Naive thymus-derived CD4-positive, alpha-beta T cell (primary cell): ENCODE measurements at places on chromosomes 16 and 17. TPM values are rescaled to one million over a fixed set of nuclear protein-coding genes. Genes with fewer than 3 reads are reported as not detected.
A peak's percentile ranks its signal among the peaks of the same experiment; 100 is the strongest.

The KLHL36 gene
- 145 TPM for total RNA-seq

The MAF gene
- 54.6 and 56.4 TPM in 2 replicates for total RNA-seq

The APOH gene
- total RNA-seq = not detected

The HOXB4 gene
- total RNA-seq = 1.8 TPM

The CIBAR2 gene
- not detected in 2 replicates for total RNA-seq

The OR4D1 gene
- total RNA-seq = 2.5 TPM

The LPO gene
- 0.13 TPM for total RNA-seq

DNA sequence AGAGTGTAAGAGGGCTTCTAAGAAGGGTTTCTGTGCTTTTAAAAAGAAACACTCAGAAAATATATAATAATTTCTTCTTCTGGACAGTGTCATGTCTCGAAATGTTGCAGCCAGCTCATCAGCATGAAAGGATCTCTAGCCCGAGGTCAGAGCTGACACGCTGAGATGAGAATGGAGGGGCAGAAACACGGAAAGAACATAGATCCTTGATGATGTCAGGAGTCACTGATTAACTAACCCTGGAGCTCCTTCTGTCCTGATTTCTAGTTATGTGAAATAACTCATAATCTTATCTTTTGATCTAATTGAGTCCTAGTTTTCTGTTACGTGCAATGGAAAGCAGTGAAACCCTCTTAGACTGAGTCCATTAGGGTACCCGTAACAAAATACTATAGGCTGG, 10.3 kb upstream of the TOX3 start:
- H3K4me3 ChIP-seq = no peak overlapping the region
- no peaks in the 10 kb centered on the region for H3K4me1 ChIP-seq
- H3K27me3 ChIP-seq = no peaks in the 10 kb centered on the region
- no peak overlapping the region for H3K27ac ChIP-seq

DNA sequence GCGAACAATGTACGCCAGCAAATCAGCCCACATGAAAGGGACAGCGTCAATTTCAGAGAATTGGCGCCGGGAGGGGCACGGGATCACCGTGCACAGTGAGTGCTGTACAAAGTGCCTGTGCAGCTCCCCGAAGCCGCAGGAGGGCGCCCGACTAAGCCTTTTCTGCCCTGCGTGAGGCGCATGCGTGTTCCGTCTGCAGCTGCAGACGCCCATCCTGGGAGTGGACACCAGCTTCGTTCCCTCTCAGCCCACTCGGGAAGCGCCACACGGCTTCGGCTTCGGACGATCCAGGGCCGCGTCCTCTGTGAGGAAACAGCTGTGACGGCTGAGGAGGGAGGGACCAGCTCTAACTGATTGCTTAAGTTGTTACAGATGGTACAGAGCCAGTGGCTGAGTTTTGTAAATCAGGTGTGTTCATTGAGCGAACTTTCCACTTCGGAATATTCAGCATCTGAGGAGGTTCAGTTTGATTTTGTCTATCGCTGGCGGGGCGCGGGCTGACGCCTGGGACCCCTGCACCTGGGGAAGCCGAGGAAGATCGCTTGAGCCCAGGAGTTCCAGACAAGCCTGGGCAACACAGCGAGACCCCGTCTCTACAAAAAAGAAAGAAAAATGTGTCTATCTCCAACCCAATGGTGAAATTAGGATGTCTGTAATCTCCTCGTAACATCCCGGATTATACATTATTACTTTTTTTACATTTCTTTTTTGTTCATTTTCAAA, 15.4 kb upstream of the ZNF287 start:
- H3K4me1 ChIP-seq = peaks cover 5% of the 10 kb centered on the region
- H3K36me3 ChIP-seq = no peaks in the 10 kb centered on the region

DNA sequence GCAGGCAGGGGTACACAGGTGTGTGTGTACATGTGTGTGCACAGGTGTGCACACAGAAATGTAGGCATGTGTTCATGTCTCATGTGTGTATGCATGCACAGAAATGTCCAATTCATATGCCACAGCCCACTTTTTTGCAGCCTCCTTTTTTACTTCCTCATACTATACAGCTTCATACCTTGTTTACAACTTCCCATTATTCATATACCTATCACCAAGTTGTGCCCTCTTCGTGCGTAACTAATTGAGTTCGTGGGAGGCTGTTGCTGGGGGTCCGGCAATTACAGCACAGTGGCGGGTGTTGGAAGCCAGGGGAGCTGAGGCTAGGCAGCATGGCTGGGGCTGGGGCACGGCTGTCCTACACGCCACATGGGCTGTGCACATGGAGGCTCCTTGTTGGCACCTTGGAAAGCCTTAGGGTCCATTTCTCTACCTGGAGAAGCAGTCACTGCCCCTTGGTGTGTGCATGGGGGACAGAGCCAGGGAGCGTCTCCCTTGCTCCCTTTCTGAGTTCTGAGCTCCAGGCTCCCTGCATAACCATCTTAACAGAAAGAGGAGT, 266.7 kb downstream of the ENGASE start:
- no peak overlapping the region for H3K27ac ChIP-seq
- no peak overlapping the region for H3K4me3 ChIP-seq
- no peaks in the 10 kb centered on the region for H3K27me3 ChIP-seq
- no peaks in the 10 kb centered on the region for H3K36me3 ChIP-seq
- DNase-seq = no peak

DNA sequence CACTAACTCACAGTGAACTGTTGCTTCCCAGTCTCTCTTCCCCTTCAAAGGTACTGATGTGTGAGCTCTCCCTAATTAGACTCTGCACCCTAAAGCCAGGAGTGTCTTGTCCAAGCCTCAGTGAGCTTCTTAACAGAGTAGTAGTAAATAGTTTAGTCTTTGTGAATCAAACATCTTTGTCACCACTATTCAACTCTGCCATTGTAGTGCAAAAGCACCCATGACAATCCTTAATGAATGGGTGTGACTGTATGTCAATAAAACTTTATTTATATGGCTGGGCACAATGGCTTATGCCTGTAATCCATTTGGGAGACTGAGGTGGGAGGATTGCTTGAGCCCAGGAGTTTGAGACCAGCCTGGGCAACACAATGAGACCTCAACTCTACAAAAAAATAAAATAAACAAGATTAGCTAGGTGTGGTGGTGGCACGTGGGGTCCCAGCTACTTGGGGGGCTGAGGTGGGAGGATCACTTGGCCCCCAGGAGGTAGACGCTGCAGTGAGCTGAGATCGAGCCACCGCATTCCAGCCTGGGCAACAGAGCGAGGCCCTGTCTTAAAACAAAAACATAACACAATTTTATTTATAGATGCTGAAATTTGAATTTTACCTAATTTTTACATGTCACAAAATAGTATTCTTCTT, 45.5 kb upstream of the TNRC6A start:
- H3K4me1 ChIP-seq = no peaks in the 10 kb centered on the region
- no peaks in the 10 kb centered on the region for H3K36me3 ChIP-seq
- no peaks in the 10 kb centered on the region for H3K27me3 ChIP-seq

- no peak overlapping the region for H3K27ac ChIP-seq
- no peaks in the 10 kb centered on the region for H3K27me3 ChIP-seq
- H3K36me3 ChIP-seq = no peaks in the 10 kb centered on the region
- no peaks in the 10 kb centered on the region for H3K4me1 ChIP-seq
Observed at GRCh38 chr16:19265380-19265930, 20.1 kb upstream of the CLEC19A start.

DNA sequence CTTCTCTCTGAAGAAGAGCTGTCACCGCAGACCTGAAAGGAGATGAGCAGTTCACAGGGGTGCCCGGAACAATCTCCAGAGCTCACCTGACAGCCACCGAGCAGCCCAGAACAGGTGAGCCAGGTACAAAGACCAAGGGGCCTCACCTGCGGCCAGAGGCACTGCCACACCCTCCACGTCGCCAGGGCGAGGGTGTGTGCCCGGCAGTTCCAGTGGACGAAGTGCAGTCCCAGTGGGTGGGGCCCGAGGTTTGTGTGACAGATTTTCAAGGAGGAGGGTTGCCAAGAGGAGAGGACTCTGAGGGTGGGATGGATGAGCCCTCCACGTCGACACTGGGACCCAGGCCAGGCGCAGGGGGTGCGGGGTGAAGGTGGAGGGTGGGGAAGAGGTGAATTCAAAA, 61.7 kb downstream of the SMPD3 start:
- no peak overlapping the region for H3K4me3 ChIP-seq
- no peaks in the 10 kb centered on the region for H3K27me3 ChIP-seq
- no peaks in the 10 kb centered on the region for H3K4me1 ChIP-seq
- no peaks in the 10 kb centered on the region for H3K36me3 ChIP-seq

DNA sequence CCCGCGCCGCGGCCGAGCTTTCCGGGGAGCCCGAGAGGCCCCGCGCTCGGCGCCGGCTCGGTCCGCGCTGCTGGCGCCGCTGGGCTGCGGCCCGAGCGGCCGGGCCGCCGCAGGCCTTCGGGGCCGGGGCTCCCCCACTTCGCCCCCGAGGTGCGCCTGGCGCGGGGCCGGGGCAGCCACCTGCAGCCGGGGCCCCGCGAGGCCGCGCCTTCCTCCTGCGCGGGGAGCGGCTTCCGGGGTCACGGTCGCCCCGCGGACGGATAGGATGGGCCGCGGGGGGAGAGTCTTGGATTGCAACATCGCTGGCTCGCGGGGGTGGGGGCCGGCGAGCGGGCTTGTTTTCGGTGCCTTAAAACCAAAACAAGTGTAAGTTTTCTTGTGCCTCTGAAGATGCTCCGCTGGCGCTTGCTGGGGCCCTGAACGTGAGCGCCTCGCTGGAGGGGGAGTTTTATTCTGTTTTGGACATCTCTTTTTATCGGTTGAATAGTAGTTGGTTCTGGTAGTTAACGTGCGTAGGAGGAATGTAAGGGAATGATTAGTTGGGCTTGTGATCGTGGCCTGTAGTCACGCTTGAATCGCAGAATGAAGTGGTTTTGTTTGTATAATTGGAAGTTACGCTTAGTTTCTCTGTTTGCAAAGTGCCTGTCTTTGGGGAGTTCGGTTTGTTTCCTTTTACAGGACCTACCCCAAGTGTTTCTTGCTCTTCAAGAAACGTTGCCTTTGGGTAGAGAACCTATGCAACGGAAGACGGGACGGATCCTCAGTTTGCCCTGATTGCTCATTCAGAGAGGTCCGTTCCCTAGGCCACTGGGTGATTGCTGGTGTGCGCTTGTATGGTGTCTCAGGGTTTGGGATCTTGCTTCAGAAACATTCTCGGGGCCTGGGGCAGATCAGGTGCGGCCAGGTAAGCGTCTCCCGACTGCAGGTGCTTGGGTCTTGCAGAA, 724 bp downstream of the UBE2I start:
- H3K27me3 ChIP-seq = no peaks in the 10 kb centered on the region
- peak overlapping the region; percentile 63 for H3K4me3 ChIP-seq
- peaks cover 8% of the 10 kb centered on the region for H3K36me3 ChIP-seq
- peaks cover 26% of the 10 kb centered on the region for H3K4me1 ChIP-seq

- no peaks in the 10 kb centered on the region for H3K36me3 ChIP-seq
- H3K4me3 ChIP-seq = no peak overlapping the region
- H3K4me1 ChIP-seq = no peaks in the 10 kb centered on the region
Observed at GRCh38 chr16:59148769-59149155, 414.6 kb upstream of the GOT2 start.

- no peak for DNase-seq
- no peaks in the 10 kb centered on the region for H3K36me3 ChIP-seq
- H3K4me3 ChIP-seq = no peak overlapping the region
- H3K27ac ChIP-seq = no peak overlapping the region
- no peaks in the 10 kb centered on the region for H3K27me3 ChIP-seq
Observed at GRCh38 chr17:60106340-60107059, 27.8 kb upstream of the HEATR6 start.

DNA sequence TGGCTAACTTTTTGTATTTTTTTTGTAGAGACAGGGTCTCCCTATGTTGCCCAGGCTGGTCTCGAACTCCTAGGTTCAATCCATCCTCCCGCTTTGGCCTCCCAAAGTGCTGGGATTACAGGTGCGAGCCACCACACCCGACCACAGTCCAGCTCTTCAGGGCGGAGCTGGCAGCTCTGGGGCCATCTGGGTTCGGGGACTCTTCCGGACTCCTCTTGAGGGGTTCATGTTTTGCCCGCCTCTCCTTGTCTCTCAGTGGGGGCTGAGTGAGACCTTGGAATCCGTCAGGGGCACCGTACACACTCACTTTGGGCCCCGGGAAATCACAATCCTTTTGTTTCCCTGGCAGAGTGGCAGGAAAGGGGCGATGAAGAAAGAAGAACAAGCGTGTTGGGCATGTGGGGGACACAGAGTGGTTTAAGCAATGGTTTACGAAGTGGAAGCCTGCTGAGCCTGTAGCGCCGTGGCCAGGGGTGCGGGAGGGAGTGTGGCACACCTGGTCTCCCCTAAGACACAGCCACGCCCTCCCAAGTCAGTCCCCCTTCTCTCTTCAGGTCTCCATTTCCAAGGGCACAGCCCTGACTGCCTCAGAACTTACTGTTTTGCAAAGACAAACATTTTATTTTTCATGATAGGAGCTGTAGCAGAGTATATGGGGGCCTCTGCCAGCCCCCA, 26.1 kb downstream of the TNS4 start:
- no peak for DNase-seq
- H3K4me3 ChIP-seq = no peak overlapping the region
- no peak overlapping the region for H3K27ac ChIP-seq
- no peaks in the 10 kb centered on the region for H3K36me3 ChIP-seq
